Panc1 (cell line): ENCODE measurements at places on chromosomes 1 and 21.

DNA sequence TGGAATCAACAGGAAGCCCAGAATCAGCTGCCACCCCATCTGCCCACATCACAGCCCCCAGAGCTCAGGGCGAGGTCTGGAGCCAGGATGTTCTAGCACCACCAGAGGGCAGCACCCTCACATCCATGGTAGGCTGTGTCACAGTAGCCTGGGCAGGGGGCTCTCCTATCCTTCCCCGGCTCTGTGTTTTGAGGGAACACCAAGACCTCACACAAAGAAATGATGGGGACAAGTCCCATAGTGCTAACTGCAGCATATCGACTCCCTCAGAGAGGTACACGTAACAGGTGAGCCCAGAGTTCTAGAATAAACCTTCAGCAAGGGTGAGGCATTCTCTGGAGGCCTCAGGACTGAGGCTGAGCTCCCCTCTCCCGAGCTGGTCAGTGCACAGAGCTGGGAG, 2.3 kb upstream of the KCNC4 start:
- H3K4me1 ChIP-seq = peaks cover 11% of the 10 kb centered on the region
- H3K36me3 ChIP-seq = no peaks in the 10 kb centered on the region; the same call in 1 of the 2 replicates
- no peak overlapping the region for H3K4me3 ChIP-seq
- DNase-seq = no peak
- H3K27me3 ChIP-seq = no peaks in the 10 kb centered on the region
- no peak overlapping the region for H3K27ac ChIP-seq

- no peak overlapping the region for H3K27ac ChIP-seq
- H3K4me1 ChIP-seq = no peaks in the 10 kb centered on the region
- no peak overlapping the region for H3K4me3 ChIP-seq
- H3K27me3 ChIP-seq = no peaks in the 10 kb centered on the region
- H3K36me3 ChIP-seq = peaks cover 16% of the 10 kb centered on the region
Observed at GRCh38 chr1:162587761-162588260, 26.3 kb downstream of the UAP1 start.

DNA sequence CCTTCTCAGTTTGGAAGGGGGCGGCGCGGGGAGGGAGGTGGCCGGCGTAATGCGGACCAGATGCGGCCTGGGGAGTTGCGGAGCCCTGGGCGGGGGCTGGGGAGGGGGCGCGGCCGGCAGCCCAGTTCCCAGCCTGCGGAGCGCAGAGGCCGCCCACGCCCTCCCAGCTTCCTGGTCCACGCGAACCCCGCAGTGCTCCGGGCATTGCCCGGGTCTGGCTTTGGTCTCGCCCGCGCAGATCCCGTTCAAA, 695 bp downstream of the DMBX1 start:
- H3K36me3 ChIP-seq = no peaks in the 10 kb centered on the region
- peaks cover 5% of the 10 kb centered on the region; the same call in 1 of the 2 replicates for H3K4me1 ChIP-seq
- H3K4me3 ChIP-seq = peak overlapping the region; percentile 46; the same call in 1 of the 2 replicates
- no peaks in the 10 kb centered on the region; the same call in 1 of the 2 replicates for H3K27me3 ChIP-seq
- H3K27ac ChIP-seq = no peak overlapping the region

GRCh38 chr1:30934613-30935012, 26.1 kb upstream of the SDC3 start:
- no peak for DNase-seq
- H3K4me3 ChIP-seq = no peak overlapping the region
- no peaks in the 10 kb centered on the region for H3K27me3 ChIP-seq
- peaks cover 14% of the 10 kb centered on the region for H3K36me3 ChIP-seq
- no peak overlapping the region for H3K27ac ChIP-seq

- no peaks in the 10 kb centered on the region for H3K36me3 ChIP-seq
- no peak overlapping the region for H3K27ac ChIP-seq
- no peak overlapping the region for H3K4me3 ChIP-seq
- H3K4me1 ChIP-seq = no peaks in the 10 kb centered on the region
- no peak for DNase-seq
Observed at GRCh38 chr1:53605181-53605580, 133.8 kb downstream of the GLIS1 start.
